ENCODE measurements at places on chromosomes 3 and 15.

- DNase-seq, result no peak
Measured at GRCh38 chr3:12793701-12794100, 2.8 kb upstream of the CAND2 start.

DNA sequence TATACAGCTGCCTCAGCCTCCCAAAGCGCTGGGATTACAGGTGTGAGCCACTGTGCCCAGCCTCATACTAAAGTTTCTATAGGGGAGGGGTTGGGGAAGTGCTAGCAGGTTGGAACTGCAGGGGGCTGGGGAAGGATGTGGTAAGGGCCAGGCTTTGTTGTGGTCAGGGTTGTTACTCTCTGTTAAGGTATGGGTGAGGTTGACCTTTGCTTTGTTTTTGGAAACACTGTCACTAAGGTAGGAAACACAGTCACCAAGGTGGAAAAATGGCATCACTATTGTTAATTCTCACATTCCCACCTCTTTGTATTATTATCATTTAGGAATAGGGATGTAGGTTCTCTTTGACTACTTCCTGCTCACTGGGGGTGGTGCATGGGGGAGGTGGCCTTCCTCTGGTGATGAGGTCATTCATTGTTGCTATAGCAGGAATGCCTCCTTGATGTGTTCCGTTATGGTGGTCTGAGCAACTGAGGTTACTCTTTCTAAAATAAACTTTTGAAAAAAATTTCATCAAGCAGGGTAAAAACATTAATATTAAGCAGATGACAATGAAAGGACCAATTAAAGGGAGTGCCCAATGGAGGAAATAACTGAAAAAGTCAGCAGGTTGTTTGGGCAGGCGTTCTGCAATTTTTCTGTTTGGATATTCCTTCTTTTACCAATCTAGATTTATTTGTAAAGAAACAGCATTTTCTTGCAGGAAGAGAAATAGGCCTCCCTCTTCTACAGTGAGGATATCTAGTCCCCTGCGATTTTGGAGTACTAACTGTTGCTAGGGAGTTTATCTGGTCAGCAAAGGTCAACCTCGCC, 150.5 kb downstream of the WDR76 start:
- DNase-seq, result no peak

DNA sequence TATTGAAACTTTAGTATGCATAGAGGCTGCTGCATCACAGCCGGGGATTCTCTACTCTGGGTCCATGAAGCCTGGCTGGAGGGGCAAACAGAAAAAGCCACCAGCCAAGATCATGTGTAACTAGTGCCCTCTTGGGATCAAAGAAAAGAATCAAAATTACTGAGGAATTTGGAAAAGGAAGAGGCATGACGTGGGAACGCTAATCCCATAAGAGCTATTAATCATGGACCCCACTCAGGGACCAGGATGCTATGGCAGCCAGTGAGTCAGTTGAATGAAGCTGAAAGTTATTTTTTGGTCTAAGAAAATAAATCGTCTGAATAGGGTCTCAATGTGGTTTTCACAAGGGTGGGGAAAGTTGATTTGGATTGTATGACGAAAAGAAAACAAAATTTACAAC, 1165.1 kb downstream of the ROBO2 start:
- DNase-seq, result no peak

GRCh38 chr15:65393557-65393956, 15.8 kb upstream of the IGDCC3 start:
- DNase-seq, result no peak

DNA sequence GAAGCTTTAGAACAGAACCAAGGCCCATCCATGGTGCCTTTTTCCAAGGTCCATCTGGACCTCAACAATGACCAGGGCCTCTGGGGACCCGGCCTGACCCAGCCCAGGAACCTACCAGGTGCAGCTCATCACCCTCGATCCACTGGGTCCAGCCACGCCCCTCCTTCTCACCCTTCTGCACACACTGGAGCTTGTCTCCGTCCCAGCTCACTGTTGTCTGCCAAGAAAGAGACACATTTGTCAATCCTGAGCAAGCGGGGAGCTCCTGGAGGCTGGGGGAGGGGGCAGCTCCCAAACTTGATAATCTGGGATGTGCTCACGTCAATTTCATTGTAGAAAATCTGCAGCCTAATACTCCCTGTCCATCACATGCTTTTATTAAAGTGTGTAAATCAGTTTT, 21.2 kb downstream of the RBP1 start:
- DNase-seq, result no peak

DNA sequence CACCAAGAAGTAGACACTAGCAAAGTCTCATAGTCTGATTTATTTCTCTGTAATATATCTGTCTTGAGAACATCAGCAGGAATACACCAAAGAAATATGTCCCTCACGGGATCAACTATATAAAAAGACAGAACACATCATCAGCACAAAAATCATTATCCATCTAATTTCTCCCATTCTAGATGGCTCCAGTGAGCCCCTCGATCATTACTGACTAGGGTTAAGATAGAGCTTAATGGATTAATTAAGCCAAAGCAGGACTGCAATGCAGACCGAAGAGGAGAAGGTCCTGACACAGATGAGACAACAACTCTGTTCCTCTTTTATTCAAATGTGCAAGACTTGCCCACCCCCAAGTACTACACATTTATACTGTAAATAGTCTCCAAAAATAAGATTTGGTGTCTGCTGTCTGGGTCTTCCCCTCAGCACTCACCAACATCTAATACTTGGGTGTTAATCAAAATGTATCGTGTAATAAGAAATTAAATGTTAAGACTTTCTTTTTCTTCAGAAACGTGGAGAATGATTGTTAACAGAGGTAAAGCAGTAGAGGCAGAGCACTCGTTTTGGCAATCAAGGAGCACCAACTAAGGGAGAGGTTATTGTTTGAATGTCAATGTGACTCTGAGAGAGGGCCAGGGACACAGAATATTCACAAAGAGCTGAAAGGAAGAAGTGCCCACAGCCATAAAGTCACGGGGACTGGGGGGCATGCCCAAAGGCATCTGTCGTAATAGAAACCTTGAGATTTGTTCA, 133.6 kb downstream of the TIGIT start:
- no peak for DNase-seq

DNA sequence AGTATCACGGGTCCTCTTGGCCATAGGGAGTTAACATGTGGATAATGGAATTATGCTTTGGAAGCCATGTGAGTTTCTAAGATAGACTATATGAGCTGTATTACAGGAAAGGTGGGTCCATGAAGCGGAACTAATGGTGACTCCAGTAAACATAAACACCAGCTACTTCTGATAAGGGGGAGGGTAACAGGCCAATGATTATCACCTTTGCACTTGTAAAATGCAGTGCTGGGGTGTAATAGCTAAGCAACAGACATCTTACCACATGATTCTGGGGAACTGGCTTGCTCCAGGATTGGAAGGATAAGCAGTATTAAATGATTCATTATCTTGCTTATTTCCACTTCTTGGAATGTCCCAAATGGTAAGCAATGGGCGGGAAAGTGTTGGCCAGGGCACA, 61.4 kb upstream of the CD47 start:
- no peak for DNase-seq

- no peak for DNase-seq
Measured at GRCh38 chr3:53821631-53822121, 24.5 kb downstream of the CHDH start.

Data from MV-4-11 (cell line).